ENCODE measurements at places on chromosomes 2 and 18. TPM values are rescaled to one million over a fixed set of nuclear protein-coding genes. Genes with fewer than 3 reads are reported as not detected.

LYPD6 gene
- total RNA-seq = 0.26 TPM

ANKRD62 gene
- 0.13 TPM for total RNA-seq

DNA sequence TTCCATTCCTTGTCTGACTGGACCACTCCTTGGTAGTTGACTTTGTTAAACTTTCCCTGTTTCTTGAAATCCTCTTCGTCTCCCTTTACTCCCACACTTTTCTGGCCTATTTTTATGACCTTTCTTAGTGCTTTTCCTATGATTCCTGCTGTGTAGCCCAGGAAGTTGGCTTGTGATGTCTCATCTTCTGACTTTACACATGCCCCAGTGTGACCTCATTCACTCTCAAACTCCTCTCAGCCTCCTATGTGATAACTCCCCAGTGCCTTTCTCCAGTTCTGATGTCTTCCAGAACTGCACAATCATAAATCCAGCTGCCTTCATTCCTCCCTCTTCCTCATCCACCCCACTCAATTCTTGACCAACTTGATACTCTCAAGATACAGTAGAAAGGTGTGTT is 407.6 kb downstream of the TGIF1 start:
- peak; percentile 34 for DNase-seq

DNA sequence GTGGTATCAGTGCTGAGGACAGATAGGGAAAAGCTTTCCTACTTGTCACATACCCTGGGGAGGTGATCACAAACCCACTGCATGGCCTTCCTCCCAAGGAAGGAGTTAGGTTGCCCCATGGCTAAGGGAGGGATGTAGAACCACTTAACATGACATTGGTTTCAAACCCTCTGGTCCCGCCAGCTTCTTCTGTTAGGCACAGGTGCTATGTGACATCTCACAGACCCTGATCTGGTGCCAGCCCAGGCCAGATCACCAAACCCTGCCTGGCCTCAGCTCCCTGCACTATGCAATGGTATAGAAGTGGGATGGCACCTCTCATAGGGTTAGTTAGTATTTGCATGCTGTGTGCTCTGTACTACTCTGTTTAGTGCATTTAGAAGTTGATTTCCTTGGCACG is 58.0 kb downstream of the TCF7L1 start:
- no peak for DNase-seq

DNA sequence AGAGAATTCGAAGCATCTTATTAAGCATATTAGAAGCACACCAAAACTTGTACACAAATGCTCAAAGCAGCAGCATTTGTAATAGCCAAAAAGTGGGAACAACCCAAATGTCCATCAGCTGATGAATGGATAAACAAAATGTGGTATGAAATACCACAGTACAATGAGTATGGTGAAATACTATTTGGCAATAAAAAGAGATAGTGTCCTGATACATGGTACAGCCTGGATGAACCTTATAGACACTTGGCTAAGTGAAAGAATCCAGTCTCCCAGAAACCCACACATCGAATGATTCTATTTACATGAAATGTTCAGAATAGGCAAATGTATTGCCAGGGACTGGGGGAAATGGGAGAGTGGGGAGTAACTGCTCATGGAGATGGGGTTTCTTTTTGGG is 3.0 kb downstream of the SPATA3 start:
- DNase-seq = no peak

DNA sequence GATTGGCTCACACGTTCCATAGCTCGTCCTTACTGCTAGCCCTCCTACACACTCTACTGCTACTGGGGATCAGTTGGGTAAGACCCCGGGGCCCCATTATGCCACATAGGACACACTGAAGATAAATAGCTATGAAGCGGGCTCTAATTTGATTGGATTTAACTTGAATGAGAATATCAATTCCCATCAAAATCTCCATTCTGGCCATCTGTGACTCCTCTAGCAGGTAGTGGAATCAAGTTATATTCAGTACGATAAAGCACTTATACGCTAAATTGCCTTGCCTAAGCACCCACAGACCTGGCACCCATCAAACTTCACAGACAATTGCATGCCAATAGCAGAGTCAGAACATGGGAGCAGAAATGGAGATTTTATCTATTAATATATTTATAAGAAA is 39.8 kb downstream of the CCDC68 start:
- DNase-seq = no peak

Measured in bronchial epithelial cell (primary cell).